Fibroblast of skin of right biceps (primary cell): ENCODE measurements at places on chromosomes 12 and 14.

DNA sequence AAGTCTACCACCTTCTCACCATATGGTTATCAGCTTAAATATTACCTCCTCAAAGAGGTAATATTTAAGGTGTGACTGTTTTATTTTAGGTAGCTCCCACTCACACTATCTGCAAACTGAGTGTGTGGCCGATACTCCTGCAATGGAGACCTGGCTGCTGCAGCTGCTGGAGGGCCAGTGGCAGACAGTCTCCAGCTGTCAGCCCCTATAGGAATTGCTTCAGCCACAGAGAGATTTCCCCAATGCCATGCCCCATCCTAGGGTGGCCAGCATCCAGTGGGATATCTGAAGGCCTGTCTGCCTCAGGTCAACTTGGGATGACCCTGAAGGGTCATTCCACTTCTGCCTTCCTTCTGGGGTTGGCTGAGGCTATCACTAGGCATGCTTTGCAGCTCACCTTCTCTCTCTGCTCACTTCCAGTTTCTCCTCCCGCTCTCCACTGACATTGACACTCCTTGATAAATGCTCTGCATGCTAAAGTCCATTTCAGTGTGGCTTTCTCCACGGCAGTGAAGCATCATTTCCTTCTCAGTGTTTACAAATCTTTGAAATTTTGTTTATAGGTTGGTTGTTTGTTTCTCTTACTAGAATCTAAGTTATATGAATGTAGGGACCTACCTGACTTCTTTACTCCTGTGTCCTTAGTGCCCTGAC, 90.2 kb upstream of the USP44 start:
- DNase-seq = no peak

DNA sequence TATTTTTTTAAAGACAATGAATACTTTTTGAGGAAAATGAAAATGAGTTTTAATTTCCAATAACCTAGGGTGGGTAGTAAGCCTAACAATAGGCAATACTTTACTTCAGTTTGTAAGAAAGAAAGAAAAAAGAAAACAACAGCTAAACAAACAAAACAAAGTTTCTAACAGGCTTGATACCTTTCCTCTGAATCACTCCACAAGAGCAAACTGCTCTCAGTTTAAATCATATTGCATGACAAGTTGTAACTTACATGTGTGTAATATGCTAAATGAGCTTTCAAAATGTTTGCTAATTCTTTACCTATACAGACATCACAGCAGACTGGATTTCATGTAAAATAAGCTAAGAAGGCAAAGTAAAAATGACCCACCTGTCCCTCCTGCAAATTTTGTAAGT, 6.7 kb upstream of the LMO3 start:
- no peak for DNase-seq

- DNase-seq = peak; percentile 10
These were observed 65.4 kb downstream of the ACSM4 start for GRCh38 chr12:7369274-7369729.

- DNase-seq = no peak
These were observed 31.0 kb downstream of the EID3 start for GRCh38 chr12:104334581-104334980.

DNA sequence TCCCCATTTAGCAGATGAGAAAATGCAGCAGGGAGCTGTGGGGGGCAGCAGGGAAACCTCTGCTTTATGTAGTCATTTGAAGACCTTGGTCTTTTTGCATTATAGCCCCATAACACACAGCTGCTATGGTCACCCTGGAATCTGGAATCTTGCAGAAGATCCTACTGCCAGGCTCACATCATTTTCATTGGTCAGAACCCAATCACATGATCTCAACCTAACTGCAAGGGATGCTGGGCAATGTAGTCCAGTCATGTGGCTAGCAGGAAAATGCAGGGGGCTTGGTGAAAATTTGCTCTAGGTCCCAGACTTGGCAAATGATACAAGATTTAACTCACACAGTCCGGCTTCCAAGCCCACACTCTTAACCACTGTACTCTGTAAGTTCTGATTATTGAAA, 1028.7 kb downstream of the AACS start:
- no peak for DNase-seq

- DNase-seq = no peak
These were observed 10.0 kb downstream of the SEL1L start for GRCh38 chr14:81523616-81524015.

- DNase-seq = peak; percentile 41
These were observed 194.1 kb downstream of the BTG1 start for GRCh38 chr12:91951571-91951970.

DNA sequence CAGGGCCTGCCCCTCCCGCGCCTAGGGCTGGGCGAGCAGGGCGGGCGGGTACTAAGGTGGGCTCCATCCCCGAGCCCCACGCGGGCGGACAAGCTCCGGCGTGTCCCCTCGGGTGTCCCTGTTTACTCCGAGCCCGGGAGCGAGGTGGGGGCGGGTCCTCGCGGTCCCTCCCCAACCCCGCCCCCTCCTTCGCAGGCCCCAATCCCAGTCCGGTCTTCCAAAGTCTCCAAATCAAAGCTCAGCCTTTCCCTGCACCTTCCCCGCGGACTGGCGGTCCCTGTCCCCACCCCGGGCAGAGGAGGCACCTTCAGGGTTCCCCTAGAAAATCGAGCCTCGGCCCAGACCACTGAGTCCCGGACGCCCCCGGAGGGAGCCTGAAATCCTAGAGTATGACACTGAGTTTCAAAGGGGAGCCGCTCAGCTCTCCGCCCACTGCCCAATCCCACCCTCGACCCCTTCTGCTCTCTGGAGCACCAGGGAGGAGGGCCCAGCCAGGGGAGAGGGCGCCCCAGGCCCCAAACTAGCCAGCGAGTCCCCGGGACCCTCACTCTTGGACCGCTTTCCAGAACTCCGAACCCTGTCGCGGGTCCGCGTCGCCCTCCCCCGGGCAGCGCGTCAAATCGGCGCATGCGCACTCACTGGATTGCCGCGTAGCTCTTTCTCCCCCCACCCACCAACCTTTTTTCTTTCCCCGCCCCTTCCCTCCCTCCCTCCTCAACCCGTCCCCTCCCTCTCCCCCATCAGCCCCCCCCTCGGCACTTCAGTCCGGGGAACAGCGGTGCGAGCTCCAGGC, at the start of gene LRP1:
TSS of gene LRP1 (plus strand) at position 758 of the 793 bp plus-strand sequence. CDS start 482 bp downstream, outside the sequence.
- peak; percentile 87 for DNase-seq

- peak; percentile 55 for DNase-seq
These were observed 24.1 kb downstream of the PRIMA1 start for GRCh38 chr14:93764211-93764659.

DNA sequence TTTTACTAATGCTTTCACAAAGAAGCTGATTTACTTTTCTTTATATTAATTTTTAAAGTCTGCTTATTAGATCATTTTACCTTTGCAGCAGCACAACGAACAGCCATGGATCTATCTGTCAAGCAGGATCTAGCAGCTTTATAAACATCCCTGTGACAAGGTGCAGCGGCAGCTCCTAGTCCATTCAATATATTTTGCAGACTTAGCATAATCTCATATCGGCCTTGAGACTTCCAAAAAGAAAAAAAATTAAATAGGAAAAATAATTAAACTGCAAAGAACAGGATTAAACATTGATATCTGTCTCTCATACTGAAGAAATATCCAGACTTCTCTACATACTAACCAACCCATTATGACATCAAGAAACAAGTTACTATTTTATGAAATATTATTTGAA, 25.2 kb downstream of the HEATR5A start:
- no peak for DNase-seq

DNA sequence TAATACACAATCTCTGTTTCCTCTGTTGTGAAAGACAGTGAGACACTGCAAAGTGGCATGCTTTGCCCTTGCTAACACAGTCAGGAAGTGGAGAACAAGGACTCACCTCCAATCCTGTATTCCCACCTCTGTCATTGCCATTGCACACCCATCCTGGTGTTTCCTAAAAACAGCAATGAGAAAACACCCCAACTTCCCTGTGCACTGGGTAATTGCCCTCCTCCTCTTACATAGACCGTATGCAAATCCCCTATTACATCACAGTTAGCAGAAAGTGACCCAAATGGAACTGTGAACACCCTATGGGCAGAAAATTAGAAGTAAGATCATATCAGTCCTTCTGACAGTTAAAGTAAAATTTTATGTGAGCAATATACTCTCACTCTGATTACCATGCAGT, 355.5 kb downstream of the BCL11B start:
- no peak for DNase-seq

- no peak for DNase-seq
These were observed 19.9 kb downstream of the SETD3 start for GRCh38 chr14:99460793-99461192.

GRCh38 chr14:102821252-102821651, 44.0 kb downstream of the TRAF3 start:
- DNase-seq = no peak

DNA sequence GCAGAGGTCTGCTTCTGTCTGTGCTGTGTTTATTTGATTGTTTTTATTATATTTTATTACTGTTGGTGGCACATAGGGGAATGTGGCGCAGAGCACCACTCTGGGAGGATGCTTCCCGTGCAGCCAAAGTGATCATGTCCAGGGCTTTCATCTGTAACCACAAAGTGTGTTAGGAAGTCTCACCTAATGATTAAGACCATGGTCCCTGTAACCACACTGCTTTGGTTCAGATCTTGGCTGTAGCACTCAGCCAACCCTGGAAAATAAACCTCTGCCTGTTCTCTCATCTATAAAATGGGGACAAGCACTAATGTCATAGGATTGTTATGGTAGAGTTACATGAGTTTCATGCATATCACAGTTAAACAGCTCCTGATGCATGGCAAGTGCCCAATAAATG, 1.9 kb downstream of the RESF1 start:
- no peak for DNase-seq

- DNase-seq = no peak
These were observed 1165.4 kb downstream of the TMEM121 start for GRCh38 chr14:106691601-106692291.

DNA sequence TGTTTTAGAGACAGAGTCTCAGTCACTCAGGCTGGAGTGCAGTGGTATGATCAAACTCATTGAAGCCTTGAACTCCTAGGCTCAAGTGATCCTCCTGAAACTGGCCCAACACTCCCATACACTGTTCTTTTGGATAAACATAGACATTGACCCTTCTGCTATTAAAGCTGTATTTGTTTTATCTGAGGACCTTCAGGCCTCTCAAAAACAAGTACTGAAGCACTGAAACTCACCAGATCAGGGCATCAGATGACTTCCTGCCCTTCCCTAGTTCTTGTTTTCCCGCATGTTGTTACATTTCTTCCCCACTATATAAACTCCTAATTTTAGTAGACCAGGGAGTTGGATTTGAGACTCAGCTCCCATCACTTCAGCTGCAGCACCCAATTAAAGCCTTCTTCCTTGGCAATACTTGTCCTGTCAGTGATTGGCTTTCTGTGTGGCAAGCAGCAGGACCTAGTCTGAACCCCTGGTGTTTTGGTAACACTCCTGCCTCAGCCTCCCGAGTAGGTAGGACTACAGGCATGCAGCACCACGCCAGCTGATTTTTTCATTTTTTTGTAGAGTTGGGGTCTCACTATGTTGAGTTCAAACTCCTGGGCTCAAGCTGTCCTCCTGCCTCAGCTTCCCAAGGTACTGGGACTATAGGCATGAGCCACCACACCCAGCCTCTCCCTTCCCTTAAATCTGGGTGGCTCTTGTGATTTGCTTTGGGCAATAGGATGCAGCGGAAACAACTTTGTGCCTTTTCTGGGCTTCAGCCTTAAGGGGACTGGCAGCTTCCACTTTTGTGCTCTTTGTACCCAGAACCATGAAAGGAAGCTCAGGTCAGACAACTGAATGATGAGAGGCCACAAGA, 12.5 kb upstream of the IFT81 start:
- no peak for DNase-seq

- no peak for DNase-seq
These were observed 492.7 kb upstream of the MGAT4C start for GRCh38 chr12:86748894-86749293.

- DNase-seq = no peak
These were observed 8.6 kb downstream of the WDR89 start for GRCh38 chr14:63632932-63633514.
